ENCODE measurements at places on chromosomes 5 and 9.

DNA sequence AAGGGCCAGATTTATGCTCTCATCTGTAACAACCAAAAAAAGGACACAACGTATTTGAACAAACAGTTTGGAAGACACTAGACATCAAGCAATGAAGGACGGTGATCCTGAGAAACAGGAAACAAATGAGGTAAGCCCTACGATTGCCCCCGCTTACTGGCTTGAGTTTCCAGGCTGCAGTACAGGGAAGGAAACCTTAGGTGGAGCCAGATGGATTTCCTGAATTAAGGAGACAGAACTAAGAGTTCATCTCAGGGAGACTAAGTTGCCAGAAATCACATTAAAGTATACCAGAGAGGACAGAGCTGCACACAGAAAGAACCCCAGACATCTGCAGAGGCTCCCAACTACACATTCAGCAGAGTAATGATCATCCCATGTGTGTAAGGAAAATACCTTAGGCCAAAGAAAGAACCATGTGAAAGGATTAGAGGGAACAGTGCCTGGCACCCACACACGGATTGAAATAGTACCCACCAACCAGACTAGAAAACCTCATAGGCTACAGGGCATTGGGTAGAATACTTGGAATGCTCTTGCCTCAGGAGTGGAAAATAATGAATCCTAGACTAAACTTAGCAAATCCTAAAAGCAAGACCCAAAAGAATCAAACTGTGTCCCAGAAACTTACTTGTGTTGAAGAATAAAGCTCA lies 99.3 kb upstream of the NIPBL start:
- DNase-seq: no peak

DNA sequence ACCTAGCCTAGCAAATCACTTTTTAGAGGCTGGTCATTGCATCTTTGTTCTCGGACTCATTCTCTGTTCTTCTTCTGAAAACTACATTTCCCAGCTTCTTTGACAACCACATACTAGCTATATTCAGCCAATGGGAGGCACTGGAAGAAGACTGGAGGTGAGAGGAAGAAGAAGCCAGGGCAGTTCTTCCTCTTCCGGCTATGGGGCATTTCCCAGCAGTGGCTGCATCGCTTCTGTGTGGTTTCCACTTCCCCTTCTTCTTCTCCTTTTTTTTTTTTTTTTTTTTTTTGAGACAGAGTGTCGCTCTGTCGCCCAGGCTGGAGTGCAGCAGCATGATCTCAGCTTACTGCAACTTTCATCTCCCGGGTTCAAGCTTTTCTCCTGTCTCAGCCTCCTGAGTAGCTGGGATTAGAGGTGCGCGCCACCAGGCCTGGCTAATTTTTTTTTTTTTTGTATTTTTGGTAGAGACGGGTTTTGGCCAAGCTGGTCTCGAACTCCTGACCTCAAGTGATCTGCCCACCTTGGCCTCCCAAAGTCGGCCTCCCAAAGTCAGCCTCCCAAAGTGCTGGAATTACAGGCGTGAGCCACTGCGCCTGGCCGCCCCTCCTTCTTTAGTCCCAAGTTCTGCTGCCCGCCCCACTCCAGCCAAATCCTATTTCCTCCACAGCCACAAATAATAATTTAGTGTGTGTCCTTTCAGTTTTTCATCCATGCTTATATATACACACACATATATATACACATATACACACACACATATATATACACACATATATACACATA lies 6.9 kb upstream of the UBAP1 start:
- no peak for DNase-seq

DNA sequence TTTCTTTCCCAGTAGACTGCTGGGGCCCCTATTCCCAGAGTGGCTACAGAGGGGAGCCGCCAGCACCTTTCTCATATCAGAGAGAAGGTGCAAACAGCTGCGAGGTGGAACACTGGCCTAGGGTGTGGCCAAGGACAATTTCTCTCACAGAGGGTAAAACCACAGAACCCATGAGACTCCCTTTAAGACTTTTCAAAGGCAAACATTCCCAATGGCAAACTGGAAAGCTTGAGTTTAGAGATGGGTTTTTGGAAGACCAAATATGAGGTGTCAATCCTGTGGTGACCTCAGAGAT lies 335.1 kb upstream of the PIK3R1 start:
- no peak for DNase-seq

- no peak for DNase-seq
Measured at GRCh38 chr5:58983526-58984452, 400.9 kb downstream of the RAB3C start.

- DNase-seq: no peak
Measured at GRCh38 chr5:147751156-147751830, 31.2 kb downstream of the JAKMIP2 start.

DNA sequence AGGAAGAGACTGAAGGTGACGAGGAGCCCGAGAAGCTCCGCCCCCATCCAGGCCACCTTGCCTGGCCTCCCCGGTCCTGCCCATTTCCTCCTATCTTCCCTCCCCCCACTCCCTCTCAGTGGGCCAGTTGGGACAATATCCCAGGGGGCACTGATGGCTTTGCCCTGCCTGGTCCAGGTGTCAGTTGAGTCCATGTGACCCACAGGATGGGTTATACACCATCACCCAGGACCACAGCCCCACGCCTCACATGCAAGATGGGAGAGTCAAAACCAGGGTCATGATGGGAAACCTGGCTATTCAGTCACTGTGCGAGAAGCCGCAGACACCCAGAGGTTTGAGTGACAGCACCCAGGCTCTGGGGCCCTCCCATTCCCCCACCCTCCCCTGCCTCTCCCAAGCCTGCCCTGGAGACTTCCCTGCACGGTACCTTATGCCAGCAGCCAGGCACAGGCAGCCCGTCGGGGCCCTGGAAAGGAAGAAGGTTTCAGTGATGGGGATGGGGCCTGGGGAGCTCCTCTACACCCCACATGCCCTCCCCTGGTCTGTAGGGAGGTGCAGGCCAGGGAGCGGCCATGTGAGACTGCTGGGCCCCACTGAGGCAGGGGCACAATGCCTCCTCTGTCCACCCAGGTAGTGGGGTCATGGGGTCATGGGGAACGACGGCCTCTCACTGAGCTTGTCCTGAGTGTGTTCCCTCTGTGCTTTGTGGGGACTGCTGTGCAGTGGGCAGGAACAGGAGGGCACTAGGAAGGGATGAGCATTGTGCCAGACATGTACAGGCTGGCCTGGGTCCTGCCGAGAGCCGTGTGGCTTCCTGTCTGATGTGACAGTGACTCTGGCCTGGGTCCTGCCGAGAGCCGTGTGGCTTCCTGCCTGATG lies 6.3 kb upstream of the PHYKPL start:
- DNase-seq: no peak

- no peak for DNase-seq
Measured at GRCh38 chr9:89497978-89498851, at the start of gene SEMA4D. TSS of gene SEMA4D (minus strand) at chr9:89498113. CDS start at chr9:89405456, 92,657 bp downstream.

GRCh38 chr5:151496041-151496484 lies 48.7 kb downstream of the SLC36A1 start:
- no peak for DNase-seq

GRCh38 chr9:33446946-33447798 lies at the start of gene AQP3:
TSS of gene AQP3 (minus strand) at chr9:33447593. CDS start at chr9:33447530, 63 bp downstream.
- DNase-seq: peak; percentile 59

DNA sequence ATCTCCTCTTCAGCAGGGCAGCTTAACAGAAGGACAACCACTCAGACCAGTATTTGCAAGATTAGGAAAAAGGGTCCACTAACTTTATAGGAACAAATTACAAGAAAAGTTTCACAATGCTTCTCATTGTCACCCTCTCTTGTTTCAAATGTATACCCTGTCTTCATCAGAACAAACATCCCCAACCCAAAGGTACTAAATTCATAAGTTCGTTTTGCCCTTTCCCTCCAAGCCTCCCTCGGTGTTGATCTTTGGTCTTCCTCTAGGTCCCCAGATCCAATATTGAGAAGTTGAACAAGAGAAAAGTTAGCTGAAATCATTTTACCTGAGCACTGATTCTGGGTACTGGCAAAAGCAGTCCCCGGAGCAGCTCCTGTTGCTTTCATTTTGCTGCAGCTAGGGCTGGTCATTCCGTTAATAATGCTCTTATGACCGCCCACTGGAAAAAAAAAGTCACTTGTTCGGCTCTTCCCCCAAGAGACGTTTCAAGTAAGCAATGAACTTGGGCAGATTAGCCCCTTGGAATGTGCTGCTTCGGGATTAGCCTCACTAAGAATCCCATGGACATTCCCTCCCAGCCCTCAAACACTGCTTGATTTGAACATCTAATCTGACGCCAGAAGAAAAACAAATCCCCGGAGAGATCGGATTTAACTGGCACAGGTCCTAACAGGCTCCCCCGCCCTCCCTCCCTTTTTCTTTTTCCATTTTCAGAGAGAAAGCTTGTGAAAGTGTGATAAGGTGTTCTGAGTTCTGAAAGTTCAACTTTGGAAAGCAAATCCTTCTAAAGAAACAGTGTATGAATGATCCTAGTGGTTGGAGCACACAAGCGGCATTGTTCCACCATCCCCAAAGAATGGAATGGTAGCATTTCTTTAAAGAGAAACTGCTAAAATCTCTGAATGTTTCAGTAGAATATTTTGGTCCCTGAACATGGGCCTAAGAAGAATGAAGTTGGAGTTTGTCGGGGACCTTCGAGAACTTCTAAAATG lies 252.5 kb downstream of the TRPM3 start:
- DNase-seq: no peak

DNA sequence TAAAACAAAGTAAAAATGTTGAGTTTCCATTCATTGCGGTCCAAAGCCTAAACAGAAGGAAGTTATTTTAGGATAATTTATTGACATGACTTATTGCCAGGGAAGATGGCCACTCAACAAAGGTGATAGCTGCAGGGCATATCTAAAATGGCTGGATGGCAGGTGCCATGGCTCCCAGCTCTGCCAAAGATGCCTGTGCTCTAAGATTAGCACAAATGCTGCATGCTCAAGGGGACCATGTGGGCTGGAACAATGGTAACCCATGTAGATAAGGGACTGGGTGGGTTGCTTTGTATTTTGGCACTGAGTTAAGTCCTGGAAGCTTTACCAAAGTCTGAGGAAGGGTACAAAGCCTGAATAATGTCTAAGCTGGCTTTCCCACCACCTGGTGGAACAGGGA lies 95.5 kb upstream of the IFNK start:
- no peak for DNase-seq

GRCh38 chr9:38651400-38652042 lies 31.1 kb upstream of the ANKRD18A start:
- no peak for DNase-seq

- no peak for DNase-seq
Measured at GRCh38 chr5:135214897-135215616, 181.0 kb upstream of the PITX1 start.

DNA sequence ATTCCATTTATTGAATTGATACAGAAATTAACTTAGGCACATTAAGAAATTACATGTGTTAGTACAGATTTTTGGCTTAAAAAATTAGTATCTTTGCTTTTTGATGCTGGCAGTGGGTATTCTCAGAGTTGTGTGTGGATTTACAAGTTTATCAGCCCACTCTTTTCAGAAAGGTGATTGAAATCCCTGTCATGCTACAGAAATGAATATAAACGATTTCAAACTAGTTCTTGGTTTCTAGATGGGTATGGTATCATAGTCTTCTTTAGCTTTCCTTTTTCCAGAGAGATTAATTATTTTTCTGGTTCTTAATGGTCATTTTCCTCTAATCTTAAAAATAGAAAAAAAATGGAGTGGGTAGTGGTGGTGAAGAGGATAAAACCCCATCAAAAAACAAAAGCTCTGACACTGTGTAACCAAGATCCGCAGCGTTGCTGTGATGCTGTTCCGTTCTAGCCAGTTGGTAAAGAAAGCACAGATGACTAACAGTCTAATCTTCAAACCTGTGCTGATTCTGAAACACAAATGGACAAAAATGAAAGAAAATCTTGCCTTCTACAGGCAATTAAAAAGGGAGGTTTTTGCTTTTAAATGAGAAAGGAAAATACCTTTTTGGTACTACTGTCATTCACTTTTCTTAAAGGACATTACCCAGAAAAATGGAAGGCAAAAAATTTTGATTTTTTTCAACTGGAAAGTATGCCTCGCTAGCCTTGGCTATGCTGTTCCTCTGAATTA lies 5.2 kb downstream of the LRRTM2 start:
- DNase-seq: no peak

- DNase-seq: no peak
Measured at GRCh38 chr9:38361473-38361850, 31.0 kb upstream of the ALDH1B1 start.

- no peak for DNase-seq
Measured at GRCh38 chr9:126453156-126453963, 126.7 kb downstream of the MVB12B start.

DNA sequence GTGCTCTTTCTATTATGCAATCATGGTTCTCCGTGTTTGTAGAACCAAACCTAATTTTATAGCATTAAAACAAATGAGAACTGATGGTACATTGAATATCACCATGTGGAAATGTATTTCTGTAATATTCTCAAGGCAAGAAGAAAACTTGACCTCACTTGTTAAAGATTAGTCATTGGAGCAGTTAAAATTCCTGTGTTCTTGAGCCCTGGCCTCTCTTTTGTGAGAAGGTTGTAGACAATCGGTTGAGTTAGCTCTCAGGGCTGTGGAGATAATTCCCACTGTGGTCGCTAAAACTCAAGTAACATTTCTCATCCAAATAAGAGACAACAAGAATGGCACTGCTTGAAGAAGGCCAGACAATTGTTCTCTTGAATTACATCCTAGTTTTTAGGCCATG lies 216.0 kb upstream of the KLF4 start:
- DNase-seq: no peak

GRCh38 chr5:17384181-17384580 lies 113.8 kb upstream of the TAF11L2 start:
- no peak for DNase-seq

DNA sequence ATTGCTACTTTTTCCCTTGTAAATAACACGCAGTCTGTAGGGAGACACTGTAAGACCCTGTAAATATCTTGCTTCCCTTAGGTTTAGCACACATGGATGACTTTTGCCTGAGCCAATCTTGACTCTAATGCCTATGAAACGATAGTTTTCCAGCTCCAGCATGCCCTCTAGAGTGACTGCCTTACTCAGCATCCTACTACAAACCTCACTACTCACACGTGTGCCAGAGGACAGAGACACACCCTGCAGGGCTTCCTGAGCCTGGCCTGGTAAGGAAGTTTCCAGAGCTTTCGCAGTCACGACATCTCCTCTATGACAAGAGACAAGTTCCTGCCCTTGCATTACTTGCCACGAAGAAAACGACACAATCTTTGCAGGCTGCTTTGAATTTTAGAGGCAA lies 138.1 kb downstream of the ATPSCKMT start:
- DNase-seq: no peak

GRCh38 chr9:132744881-132745755 lies 74.9 kb downstream of the GTF3C4 start:
- no peak for DNase-seq

DNA sequence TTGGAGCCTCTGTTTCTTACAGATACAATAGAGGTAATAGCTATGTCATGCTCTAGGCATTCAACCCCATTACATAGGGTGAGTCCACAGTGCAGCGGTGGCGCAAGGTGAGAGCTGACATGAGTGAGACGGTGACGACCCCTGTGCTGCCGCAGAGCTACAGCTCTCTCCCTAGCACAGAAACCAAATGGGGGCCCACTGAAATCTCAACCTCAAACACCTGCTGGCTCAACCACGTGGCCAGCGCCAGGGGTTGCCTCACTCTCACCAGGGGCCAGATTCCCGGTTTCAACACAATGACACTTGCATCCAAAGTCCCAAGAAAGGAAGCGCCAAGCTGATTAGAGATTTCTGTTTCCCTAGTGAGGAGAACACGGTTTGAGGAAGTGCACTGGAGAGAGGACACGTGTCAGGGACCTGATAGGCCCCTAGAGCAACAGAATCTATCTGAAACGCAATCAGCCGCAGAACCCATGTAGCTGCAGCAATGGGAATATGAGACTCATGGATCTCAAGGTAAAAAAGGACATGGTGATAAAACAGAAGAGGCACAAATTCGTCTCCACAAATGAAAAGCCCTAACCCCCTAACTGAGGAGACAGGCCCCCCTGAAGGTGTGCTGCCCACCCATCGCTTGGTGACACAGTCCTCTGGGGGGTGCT lies 114.3 kb downstream of the CRB2 start:
- DNase-seq: no peak
